ENCODE measurements at places on chromosomes 5 and 9. TPM values are rescaled to one million over a fixed set of nuclear protein-coding genes. Genes with fewer than 3 reads are reported as not detected.

DNA sequence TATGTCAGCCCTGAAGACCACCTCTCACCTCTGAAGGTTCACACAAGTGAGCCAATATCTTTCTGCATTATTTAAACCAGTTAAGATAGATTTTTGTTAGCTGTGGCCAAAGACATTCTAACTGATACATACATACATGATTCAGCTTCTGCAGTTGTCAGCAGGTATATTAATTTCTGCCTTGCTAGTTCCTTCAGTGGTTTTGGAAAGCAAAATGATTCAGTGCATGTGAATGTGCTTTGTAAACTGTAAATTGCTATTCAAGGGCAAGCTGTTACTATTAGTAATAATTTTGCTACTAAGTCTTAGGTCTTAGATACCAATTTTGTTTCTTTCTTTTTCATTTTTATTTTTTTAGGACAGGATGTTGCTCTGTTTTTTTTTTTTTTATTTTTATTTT, 89.2 kb upstream of the ERBIN start:
- no peak for DNase-seq

S100Z gene
- total RNA-seq, result not detected

DNA sequence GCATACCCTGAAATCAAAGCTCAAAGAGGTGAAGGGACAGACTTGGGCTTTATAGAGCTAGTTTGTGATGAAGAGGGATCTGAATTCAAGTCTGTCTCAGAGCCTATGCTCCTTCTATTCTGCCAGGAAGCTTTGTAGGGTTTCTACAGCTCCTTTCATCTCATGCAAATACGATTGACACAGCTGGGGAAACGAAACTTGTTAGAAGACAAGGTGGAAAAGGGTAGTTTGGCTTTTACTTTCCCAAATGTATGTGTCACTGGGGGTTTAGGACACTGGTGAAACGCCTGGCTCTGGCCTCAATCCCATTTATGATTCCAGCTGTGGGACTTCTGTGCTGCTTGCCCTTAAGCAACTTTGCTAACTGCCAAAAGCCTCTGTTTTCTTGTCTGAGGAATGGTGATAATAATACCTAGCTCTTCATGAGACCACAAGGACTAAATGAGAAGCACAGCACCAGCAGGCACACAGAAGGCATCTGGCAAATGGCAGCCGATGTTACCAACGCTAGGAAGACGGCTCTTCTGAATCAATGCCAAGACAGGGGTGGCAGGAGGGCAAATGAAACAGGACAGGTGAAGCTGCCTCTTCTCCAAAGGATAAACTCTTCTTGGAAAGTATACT, 70.3 kb upstream of the EQTN start:
- DNase-seq, result no peak

- DNase-seq, result no peak
Measured at GRCh38 chr5:10875201-10875768, 114.3 kb upstream of the DAP start.

DNA sequence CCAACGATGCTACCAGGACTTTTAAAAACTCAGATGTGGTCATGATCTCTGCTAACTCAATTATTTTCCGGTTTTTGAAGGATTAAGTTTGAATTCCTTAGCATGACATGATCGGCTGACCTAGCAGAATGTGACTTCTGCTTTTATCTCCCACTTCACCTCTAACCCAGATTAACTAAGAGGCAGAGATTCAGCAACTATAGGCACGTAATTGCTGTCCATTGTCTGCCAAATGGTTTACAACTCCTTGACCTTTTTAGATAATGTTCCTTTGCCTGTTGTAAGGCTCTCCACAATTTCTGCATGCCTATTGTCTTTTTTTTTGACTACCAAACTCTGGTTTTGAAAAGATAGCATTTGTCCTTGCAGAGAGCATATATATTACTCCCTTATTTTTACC, 268.2 kb downstream of the BRINP1 start:
- DNase-seq, result no peak

CD274 gene
- not detected for total RNA-seq

DNA sequence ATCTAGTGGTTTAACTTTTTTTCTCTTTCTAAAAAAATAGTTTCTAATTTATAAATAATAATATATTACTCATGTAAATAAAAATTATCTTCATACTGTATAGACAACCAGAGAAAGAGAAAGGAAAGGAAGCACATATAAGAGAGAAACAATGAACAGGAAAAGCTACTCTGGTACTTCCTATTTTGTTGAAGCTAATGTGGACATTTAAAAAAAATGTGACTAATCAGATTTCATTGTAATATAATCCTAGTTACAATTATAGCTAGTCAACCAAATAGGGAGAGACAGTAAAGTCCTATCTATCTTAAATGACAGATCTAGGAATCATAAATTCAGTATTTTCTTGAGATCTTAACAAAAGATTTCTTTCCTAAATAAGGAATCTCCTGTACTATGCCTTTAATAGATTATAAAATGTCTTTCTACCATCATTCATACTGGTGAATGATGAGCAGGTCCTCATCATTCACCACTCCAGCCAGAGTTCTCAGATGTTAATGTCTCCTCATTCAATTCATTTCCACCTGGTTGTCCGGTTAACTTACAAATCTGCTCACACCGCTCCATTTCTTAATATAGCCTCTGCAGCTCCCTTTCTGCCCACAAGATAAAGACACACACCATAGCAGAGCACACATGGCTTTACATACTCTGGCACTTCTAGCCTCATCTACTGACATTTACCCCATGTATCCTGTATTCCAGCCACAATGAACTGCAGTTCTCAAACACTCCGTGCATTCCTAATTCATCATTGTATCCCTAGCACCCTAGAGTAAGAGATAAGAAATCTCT, 30.9 kb downstream of the ZFR start:
- DNase-seq, result no peak

DIPK1B gene
- total RNA-seq, result 10.4 TPM

- no peak for DNase-seq
Measured at GRCh38 chr9:95150903-95151302, 166.6 kb downstream of the FANCC start.

DNA sequence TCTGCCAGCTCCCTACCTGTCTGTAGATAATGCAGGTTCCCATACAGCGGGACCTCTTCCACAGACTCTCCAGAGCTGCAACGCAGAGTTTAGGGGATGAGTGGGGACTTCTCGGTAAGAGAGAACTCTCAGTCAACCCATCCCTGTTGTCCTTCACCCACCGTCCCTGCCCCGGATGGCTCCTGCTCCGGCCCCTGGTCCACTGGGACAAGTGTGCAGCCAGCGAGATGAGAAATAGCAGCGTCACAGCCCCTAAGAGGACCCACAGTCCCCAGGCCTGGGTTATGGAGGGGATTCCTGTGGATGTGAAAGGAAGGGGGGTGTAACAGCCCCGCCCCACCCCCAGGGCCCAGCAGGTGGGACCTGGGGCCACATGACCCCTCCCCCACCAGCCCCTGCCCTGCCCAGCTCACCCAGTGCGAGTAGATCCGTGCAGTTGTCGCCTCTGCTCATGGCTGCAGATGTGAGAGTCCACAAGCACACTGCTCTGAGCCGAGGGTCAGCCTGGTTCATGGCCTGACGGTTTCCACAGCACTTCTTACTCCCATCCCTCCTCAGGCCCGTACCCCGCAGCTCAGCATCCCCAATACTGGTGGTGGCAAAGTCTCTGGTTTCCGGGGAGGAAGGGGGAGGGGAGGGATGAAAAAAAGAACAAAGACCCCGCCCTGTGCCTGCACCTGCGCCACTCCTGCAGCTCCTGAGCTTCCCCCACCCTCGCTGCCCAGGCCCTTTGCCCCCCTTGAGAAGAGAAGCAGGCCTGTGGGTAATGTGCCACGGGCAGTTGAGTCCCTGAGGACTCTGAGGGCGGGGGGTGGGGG, at the start of gene SIT1:
Gene SIT1 (minus strand): TSS at position 591 of the 818 bp plus-strand sequence. CDS start 78 bp downstream, at position 513.
- DNase-seq, result no peak

GRCh38 chr5:92003806-92004205, 620.7 kb upstream of the ARRDC3 start:
- DNase-seq, result no peak

IFNB1 gene
- not detected for total RNA-seq

- no peak for DNase-seq
Measured at GRCh38 chr9:32161209-32161608, 223.2 kb upstream of the ACO1 start.

DNA sequence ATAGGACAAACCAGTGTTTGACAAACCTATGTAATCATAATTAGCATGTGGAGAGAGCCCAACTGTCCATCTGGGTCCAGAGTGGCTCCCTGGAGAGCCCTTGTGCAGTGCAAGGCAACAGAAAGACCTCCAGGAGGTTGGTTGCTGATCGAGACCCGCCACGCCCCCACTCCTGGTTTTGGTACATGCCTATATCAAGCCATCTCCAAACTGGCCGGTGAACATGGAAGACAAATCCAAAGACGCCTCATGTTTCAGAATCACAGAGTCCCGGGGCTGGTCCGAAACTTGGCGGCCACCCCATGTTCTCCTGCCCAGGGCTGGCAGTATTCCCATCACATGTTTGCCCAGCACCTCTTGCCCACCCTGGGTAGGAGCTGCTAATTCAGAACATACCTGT, 140.2 kb downstream of the PAX5 start:
- DNase-seq, result no peak

DNA sequence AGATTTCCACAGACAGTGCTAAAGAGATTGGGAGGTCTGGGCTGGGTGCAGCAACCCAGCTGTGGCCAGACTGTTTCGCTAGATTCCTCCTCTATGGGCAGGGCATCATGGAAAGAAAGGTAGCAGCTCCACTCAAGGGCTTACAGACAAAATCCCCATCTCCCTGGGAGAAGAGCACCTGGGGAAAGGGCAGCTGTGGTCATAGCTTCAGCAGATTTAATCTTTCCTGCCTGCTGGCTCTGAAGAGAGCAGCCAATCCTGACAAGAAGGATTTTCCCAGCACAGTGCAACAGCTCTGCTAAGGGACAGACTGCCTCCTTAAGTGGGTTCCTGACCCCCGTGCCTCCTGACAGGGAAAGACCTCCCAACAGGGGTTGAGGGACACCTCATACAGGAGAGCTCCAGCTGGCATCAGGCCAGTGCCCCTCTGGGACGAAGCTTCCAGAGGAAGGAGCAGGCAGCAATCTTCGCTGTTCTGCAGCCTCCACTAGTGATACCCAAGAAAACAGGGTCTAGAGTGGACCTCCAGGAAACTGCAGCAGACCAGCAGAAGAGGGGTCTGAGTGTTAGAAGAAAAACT, 1379.3 kb upstream of the ACO1 start:
- no peak for DNase-seq

DNA sequence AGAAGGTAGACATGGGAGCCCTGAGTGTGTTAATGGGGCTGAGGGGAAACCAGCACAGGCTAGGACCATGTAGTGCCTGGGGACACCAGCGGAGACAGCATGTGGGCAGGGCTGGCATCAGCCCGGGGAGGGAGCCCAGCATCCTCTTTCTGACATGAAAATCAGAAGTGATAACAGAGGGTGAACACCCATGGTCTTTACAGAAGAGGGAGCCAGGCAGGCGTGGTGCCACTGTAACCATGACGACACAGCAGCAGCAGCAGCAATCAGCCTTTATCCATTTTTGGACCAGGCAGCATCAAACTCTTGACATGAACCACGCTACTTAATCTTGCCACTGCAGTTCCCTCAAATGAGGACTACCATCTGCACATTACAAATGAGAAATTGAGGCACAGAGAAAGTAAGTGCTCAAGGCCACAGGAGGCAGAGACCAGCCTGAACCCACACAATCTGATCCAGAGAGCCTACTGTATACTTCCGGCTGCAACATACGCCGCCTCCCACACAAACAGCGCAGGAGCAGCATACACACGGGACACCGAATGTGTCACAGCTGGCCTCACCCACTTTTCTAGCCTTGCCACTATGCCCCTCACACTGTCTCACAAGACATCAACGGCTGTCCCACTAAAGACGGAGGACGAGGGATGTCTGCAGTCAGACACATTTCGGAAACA, 23.8 kb downstream of the CAMSAP1 start:
- peak; percentile 26 for DNase-seq

DNA sequence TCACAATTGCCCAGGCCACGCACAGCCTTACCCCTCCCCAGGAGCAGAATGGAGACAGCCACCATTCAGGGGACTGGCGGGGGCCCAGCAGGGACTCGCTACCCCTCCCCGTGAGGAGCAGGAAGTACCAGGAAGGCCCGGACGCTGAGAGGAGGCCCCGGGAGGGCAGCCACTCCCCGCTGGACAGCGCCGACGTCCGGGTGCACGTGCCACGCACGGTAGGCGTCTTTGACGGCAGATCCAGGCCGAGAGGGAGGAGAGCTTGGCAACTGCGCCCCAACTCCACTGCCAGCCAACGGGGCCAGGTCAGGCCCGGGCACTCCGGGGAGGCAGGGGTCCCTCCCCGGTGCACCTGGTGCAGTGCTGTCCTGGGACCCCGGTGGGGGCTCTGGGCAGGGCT, 14.0 kb downstream of the DNLZ start:
- DNase-seq, result no peak

PCDHGB1 gene
- under 0.01 TPM for total RNA-seq

N4BP3 gene
- 6.1 TPM for total RNA-seq

SPTAN1 gene
- total RNA-seq, result 726 TPM

DNA sequence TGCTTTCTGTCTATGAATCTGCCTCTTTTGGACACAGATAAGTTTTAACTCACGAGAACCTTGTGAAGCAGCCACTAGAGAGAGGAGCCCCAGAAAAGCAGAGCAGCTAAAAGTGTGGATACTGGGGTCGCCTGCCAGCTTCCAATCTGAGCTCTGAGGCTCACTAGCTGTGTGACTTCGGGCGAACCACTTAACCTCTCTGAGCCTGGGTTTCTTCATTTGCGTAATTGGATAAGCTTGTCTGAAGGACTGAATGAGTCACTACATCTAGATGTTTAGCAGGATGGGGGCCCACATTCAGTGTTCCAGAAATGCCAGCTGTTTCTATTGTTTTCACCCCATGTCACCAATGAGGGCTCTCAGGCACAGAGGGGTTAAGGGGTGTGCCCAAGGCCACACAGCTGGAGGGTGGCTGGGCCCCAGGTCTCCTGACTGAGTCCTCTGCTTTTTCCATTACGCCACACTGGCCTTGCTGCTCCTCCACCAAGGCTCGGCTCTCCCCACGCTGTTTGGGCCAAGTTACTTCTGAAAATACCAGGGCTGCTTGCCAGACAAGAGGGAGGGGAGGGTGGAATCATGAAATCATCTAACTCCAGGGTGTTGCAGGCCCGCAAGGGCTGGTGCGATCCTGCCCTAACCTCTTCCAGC, 36.2 kb downstream of the SH3PXD2B start:
- DNase-seq, result peak; percentile 96

DNA sequence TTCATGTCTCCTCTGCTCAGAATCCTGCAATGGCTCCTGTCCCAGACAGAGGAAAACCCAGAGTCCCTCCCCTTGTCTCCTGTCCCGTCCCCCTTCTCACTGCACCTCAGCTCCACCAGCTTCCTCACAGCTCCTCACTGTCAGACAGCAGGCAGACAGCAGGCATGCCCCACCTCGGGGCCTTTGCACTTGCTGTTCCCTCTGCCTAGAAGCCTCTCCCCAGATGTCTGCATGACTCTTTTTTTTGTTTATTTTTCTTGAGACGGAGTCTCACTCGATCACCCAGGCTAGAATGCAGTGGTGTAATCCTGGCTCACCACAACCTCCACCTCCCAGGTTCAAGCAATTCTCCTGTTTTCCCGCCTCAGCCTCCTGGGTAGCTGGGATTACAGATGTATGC, 8.8 kb upstream of the SLC6A7 start:
- no peak for DNase-seq
